ENCODE measurements at places on chromosomes 16 and 17.

GRCh38 chr17:66950886-66951604 is 13.5 kb upstream of the CACNG4 start:
- DNase-seq = no peak

DNA sequence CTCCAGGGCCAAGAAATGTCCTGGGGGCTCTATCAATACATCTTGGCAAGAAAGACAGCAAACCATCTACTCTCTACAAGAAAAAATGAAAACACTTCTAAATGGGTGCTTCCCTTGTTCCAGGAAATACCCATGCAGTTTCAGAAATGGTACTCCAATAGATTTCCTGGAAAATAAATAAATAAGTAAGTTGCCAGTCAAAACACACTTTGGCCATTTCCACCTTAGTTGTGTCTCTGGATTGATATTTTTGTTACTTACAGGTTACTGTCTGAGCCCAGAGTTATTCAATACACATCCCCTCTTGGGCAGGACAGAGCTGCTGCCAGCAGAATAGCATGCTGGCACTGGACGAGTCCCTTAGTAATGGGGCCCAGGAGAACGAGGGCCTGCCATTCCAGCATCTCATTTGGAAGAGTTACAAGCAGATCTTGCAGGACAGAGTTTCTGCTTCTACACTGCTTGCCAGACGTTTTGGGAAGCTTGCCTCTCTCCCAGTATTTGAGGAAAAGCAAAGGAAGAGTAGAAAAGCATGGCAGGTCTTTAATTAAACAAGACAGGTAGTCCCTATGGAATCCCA is 100.5 kb downstream of the SMG6 start:
- no peak for DNase-seq

DNA sequence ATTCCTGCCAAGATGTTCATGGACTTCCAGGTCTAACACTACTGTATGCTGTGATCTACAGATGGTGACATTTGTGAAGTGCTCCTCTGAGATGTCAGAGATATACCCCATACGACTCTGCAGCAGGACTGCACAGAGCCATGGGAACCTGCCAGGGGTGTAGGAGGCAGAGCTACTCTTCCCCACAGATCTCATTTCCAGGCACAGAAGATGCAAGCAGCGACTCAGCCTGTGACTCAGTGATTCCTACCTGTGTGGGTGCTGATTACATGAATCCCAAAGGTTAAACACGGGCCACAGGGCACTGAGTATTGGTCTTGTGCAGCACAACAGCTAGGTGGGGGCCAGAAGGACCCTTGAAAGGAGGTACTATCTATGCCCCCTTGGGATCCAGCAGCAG is 137.0 kb upstream of the SOX9 start:
- DNase-seq = no peak

DNA sequence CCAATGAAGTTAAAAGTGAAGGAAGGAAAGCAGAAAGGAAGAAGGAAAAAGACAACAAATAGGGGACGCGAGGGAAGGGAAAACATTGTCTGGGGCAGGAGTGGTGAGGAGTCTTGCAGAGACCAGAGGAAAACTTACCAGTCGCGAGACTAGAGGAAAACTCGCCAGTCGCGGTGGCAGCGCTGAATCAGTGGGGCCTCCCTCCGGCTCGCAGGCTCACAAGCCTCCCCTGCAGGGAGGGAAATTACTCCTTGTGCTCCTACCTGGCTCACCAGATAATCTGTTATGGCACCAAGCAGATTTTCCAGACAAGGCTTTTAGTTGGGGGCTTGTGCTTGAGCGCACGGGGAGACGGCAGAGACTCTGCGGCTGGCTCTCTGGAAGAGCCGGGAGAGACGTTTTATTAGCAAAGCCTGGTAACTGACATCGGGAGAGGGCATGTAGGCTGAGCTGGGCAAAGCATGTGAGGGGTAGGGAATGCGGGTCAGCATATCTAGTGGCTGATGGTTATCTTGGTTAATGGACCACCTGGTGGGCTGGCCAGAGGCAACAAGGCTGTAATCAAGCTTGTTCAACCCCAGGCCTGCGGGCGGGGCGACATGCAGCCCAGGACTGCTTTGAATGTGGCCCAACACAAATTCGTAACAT is 37.1 kb downstream of the LCMT1 start:
- no peak for DNase-seq

- no peak for DNase-seq
Observed at GRCh38 chr16:62738666-62739460, 702.6 kb upstream of the CDH8 start.

GRCh38 chr17:61379457-61380216 is 20.0 kb upstream of the TBX2 start:
- no peak for DNase-seq

DNA sequence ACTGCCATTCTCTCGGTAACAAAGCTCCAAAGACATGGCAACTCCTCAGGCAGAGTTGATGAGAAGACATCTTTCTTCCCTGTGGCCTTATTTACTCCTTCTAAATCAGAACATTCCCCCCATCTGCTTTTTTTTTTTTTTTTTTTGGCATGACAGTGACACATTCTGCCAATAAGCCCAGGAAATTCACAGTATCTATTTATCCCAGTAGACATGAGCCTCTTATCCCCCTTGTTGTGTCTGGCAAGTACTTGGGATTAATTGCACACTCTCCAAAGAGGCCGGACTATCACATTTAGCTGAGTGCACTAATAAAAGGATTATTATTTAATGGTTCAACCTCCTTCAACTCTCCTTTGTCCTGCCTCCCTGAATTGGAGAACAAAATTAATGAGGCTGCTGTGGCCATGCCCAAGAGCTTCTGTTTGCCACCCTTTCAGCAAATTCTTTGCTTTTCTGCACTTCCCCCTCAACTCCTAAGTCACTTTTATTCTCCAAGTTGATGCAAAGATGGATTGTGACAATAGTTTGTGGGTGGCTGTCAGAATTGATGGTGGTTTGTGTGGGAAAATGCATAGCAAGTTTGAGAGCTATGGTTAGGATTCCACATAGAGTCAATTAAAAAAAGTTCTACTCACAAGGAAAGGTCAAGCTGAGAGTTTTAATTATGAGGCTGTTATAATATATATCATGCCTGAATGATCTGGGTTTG is 47.2 kb downstream of the GPR139 start:
- DNase-seq = no peak

DNA sequence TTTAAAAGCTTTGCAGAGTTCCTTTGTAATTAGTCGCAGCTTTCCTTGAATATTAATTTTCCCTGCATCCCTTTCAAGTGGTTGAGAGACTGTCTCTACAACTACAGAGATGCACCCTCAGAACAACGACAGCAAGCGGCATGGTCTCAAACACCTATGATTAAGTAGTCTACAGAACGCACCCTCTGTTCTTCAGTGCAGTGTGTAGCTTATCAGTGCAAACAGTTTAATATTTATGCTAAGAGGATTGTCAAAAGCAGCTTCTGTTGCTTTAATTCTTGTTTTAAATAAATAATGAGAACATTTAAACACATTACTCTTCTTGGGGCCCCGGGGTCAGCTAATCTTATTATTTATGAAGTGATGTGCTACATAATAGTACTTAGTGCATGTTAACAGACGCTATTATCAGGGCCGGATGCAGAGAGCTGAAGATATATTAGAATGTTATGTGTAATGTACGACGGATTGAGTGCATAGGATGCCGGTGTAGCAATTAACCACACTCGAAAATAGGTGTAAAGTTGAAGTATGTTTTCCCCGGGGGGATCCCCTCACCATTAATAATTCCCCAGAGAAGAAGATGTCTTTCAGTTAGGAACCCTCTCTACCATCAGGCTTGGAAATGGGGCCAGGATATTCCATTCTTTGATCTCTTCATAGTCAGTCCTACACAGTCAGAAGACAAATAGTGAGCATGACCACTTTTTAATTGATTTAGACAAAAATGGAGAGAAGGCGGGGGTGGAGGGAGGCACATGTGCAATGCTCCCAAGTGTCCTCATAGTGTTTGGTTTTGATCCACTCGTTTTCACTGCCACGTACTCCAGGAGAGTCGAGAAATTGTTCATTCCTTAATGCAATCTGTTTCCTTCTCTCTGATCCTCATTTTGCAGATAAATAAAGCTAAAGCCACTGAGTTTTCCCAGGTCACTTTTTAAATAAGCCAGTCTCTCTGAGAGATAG is 176.3 kb downstream of the IRX3 start:
- no peak for DNase-seq

- DNase-seq = no peak
Observed at GRCh38 chr17:32755045-32755805, 121.7 kb downstream of the MYO1D start.

- DNase-seq = no peak
Observed at GRCh38 chr17:50056217-50056960, 479 bp downstream of the ITGA3 start.

GRCh38 chr16:24855678-24856077 is 9.9 kb downstream of the SLC5A11 start:
- DNase-seq = no peak

DNA sequence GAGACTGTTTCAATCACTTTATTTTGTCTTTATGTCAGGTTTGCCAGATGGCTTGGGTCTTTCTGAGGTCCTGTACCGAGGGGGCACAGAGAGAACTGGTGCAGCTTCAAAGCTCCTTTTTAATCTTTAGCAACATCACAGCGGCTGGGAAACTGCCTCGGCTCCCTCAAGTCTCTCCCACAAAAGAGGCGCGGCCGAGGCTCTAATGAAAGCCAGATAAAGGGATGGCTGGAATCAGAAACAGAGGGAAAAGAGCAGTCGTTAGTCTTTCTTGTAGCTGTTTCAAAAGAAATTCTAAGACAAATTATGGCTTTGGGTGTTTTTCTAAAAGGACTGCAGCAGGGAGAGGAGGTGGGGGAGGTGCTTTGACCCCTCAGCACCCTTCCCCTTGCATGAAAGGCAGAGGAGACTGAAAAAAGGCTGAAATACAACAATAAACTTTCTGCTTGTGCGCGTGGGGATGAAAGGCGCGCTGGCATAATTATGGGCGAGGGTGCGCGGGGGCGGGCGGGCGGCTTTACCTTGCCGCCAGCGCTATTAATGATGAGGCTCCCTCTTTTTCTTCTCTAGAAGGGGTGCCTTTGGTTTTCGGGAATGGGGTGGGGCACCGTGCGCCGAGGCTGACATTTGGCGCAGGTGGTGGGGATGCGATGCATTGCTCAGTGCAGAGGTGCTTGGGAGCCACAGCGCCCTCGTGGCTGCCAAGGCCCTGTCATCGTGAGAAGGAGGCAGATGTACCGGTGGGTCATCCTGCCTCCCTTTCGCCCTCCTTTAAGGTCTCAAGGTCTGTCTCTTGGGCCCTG is 22.3 kb upstream of the BRD7 start:
- no peak for DNase-seq

DNA sequence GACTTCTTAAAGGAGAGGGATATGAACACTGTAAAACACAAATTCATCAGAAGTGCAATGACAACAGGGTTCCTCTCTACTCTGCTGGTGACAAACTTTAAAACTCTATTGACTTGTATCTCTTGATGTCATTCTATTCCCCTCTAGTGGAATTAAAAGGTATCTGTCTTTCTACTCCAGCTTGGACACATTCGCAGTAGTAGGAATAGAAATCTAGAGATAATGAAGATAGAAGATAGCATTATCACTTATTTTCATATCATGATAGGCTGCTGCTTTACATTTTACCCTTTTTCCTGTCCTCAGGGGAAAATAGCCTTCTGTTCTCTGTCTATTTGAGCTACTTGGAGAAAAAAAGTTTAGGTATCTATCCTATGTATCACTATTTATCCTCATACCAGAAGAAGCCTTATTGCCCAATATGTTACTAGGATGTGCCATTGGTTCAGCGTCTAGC is 209.6 kb upstream of the CACNG5 start:
- no peak for DNase-seq

DNA sequence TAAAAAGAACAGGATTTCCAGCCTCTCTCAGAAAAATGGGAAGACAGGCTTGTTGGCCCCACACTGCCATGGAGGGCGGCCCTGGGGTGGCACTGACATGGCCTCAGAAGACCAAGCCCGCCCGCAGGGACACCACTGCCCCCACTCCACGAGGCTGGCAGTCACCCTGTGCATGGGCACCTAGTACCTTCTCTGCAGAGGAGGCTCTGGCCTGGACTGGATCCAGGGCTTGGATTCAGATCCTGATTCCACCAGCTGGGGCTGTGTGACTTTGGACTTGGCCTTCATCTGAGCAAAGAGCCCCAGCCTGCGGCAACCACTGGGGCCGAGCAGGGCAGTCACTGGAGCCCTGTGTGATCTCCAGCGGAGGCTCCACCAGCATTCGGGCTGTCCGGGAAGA is 16.8 kb upstream of the FASN start:
- DNase-seq = no peak

- DNase-seq = no peak
Observed at GRCh38 chr17:48484256-48484655, 46.6 kb downstream of the HOXB1 start.

DNA sequence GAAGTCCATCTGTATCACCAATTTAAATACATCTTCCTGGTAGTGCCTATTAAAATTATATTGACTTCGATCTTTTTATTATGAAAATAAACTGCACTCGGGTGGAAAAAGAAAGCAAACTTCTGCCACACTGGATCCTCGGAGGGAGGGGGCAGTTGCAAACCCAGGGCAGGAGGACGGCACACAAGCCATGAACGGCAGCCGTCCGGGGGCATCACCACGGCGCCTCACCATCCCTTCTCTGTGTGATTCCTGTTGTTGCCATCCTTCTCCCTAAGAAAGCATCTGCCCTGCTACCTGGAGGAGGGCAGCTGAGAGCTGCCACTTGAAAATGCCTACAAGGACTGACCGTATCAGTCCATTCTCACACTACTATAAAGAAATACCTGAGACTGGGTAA is 53.9 kb upstream of the ENPP7 start:
- DNase-seq = no peak

DNA sequence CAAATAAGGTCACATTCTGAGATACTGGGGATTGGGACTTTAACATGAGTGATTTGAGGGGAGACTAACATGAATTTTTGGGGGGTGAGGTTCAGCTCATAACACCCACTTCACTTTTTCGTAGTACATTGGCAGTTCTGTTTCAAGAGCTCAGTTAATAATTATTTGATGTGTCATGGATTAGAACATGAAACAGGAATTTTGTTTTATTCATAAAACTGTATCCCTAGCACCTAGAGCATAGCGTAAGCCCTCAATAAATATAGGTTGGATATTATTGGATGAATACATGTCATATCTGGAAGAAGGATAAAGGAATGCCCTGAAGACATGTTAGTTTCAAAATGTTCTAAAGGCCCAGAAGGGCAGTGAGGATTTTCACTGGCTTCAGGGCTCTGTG is 119.8 kb downstream of the PRKCA start:
- no peak for DNase-seq

GRCh38 chr16:48629016-48629415 is 19.0 kb upstream of the N4BP1 start:
- no peak for DNase-seq

- DNase-seq = no peak
Observed at GRCh38 chr17:14732211-14732610, 431.3 kb downstream of the HS3ST3B1 start.

GRCh38 chr17:199806-200545 is 18.5 kb upstream of the DOC2B start:
- no peak for DNase-seq

GRCh38 chr16:89958068-89958467 is 9.5 kb downstream of the DEF8 start:
- DNase-seq = no peak

- no peak for DNase-seq
Observed at GRCh38 chr16:50229149-50229726, 37.1 kb upstream of the ADCY7 start.

- no peak for DNase-seq
Observed at GRCh38 chr17:2926019-2926650, 129.9 kb downstream of the RAP1GAP2 start.

Measured in stimulated activated CD4-positive, alpha-beta T cell treated with anti-CD3 and anti-CD28 coated beads, Interleukin-1b, Interleukin-23, amount 100 ng/mL, for 1 hour (primary cell).